ENCODE measurements at places on chromosomes 1 and 21.

- no peak for DNase-seq
Measured at GRCh38 chr1:41917076-41917475, 1.6 kb downstream of the HIVEP3 start.

GRCh38 chr1:53653631-53654030, 85.3 kb downstream of the GLIS1 start:
- no peak for DNase-seq

DNA sequence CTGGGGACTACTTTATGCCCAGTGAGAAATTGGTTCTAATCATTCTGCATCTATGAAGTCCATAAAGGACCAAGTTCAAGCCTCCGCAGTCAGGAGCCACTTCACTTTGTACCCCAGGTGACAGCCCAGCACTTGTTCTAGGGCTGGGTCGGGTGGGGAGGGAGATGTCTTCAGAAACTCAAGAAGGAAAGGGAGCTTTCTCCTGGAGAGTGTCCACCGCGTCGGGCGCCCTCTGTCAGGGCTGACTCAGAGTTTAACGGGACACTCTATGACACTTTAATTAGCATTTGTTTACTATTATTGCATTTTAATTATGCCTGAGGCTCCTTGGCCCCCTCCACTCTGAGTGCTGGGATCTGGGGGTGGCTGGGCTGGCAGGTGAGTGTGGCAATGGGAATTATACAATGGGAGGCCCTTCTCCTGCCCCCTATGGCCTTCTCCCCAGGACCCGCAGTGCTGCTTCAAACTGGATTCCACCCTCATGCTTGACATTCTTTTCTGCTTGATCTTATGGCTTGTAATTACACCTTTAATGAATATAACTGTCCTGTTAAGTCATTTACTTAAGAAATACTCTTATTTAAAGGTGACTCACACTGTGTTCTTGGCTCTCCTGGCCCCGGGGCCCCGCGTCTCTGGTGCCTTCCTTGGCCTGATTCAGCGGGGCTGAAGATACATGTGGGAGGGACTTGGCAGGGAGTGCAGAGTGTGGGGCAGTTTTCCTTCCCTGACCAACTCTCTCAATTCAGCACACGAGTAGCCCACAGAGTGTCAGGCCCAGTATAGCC, 136.6 kb downstream of the PLXNA2 start:
- no peak for DNase-seq

DNA sequence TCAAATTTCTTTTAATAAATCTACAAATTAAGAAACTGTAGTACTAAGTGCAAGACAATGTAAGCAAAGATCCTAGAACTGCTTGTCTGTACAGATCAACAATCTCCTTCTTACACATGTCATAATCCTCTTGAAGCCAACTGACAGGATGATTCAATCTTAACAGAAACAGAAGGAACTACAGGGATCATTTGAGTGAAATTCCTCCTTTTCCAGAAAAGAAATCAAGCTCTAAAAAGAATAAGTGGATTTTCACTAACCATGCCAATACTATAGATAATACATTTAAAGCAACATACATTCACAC, 53.2 kb downstream of the RAB3GAP2 start:
- no peak for DNase-seq

GRCh38 chr1:58442114-58442513, 104.4 kb downstream of the OMA1 start:
- DNase-seq = no peak

DNA sequence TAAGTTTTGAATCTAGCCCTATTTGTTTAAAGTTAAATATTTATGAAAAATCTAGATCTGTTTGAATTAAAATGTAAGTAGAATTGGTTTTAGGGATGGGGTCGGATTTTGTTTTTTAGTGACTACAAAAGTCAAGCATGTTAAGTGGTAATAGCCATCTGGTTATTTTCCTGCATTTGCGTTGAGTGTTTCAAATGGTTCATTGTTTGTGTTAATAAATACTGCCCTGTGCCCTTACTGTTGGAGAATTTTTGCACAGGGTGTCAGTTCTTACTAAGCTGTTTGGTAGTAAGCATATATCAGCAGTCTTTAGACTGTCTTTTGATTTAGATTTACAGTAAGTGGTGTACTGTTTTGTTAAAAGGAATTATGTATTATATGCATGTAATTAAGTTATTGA, 46.1 kb upstream of the TARS2 start:
- no peak for DNase-seq

DNA sequence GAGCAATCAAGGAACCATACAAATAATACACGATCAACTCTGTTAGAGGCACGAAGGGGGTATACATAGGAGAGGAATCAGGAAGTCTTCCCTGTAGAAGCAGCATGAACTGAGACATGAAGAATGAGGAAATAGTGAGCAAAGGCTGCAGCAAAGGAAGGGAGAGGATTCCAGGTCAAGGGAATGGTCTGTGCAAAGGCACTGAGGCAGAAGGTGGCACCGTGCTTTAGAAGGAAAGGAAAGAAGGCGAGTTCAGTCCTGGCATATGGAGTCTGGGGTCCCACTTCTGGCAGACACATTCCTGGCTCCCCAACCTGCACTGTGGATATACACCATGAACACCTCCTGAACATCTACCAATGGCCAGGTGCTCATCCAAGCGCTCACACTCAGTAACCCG, 56.1 kb downstream of the GLIS1 start:
- DNase-seq = no peak

DNA sequence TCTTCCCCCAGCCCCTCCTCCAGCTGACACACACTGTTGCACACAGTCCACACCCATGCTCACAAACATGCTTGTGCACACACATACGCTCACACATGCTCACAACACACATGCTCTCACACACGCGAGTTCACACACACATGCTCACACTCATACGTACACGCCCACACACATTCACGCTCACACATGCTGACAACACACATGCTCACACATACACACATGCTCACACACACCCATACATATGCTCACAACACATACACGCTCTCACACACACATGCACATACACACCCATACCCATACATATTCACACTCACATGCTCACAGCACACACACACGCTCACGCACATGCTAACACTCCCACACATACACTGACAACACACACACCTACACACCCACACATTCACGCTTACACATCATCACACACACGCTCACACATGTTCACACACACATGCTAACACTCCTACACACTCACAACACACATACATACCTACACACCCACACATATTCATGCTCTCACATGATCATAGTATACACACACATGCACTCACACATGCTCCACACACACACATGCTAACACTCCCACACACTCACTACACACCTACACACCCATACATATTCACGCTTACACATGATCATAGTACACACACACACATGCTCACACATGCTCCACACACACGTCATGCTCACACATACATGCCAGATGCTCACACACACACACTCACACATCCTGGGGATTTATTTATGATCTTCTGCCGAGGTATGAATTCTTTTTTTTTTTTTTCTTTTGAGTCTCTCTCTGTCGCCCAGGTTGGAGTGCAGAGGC, 10.7 kb downstream of the DRAXIN start:
- DNase-seq = no peak

DNA sequence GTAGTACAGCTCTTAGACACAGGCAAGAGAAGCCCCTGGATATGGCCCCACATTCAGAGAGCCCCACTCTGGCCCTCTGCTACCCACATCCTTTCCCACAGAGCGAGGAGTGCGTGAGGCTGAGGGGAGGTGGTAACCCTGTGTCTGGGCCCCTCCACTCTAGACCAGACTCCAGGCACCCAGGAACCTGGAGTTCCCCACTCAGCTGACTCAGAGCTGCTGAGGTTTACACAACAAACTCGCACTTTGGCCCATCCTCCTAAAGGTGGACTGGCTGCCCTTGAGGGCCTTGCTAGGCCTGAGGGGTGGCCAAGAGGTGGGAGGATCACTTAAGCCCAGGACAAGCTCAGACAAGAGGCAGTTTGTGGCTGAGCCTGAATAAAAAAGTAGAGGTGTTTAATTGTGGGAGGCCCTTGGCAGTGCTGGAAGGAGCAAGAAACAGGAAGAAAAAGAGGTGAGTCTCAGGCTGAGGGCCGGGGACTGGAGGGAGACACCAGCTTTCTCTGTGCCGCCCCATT, 10.7 kb downstream of the MR1 start:
- DNase-seq = peak; percentile 66

DNA sequence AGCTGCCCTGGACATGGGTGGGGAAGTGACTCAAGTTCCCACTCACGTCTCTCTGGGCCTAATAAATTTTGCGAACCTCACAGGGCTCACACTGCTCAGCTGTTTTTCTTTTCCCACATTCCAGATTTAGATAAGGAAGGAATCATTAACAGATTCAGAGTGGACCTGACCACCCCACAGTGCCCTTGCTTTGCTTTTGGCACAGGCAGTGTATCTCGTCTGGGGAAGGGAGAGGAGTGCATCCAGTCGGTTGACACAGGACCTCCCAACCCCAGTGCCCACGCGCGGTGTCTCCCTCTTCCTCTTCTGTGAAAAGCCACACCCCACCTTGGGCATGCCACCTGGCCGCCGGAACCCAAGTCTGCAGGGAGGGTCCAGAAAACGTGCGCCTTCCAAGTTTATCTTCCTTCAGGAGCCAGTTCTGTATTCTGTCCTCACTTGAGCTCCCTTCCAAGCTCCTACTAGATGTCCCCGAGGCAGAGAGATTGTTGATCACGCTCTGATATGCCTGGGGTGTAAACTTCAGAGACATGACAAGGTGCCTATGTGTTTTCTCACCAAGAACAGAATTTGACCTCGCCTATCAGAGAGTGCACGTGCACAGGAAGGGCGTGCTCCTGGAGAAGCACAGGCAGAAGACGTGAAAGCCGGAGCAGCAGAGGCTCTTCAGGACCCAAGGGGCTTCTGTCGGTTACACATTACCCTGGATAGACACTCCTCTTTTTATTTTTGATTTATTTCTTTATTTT, 9.5 kb upstream of the SLC2A5 start:
- DNase-seq = no peak
